Right renal cortex interstitium (tissue), 3 donors: ENCODE measurements at places on chromosomes 7 and 10. TPM values are rescaled to one million over a fixed set of nuclear protein-coding genes. Genes with fewer than 3 reads are reported as not detected.

DNA sequence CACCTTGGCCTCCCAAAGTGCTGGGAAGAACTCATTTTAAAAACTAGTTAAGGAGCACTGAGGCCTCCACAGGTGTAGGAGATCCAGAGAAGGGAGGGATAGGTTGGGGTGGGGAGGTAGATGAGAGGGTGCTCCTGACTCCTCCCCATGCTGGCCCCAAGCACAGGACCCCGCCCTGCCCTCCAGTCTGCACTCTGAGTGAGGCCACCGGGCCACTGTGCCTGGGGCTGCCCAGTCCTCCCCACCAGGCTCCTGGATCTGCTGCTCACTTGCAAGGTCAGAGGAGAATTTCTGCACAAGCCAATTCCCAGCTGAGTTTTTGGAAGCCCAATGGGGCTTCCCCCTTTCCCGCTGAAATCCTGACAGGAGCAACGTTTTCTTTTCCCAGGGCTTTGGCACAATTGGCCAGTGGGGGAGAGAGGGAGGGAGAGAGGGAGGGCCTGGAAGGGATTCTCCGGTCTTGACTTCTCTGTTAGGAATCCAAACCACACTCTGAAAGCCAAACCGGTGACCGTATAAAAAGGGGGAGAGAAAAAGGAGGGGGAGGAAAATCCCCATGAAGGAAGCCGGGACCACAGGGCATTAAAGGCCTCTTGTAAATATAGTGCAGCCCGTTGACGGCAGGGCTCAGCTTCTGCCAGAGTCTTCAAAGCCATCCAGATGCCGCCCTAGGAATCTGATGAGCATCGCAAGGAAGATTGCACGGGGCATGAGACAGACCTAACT lies 116.2 kb downstream of the SH3PXD2A start:
- no peak for DNase-seq

- no peak for DNase-seq
These were observed 411.8 kb downstream of the ARL4A start for GRCh38 chr7:13099154-13099795.

DNA sequence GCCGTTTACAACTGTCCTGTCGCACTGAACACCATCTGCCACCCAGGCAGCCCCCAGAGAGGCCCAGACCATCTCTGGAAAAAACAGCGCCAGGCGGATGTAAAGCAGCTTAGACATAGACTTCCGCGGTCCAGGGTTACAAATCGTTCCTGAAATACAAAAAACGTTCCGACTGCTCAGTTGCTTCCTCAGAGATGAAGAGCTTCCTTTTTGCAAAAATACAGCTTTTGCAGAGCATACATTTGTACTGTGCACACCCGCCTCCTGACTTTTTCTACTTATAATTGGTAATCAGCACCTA lies 11.4 kb downstream of the DAGLB start:
- DNase-seq, result no peak

- no peak for DNase-seq
These were observed 22.7 kb downstream of the SLC35G1 start for GRCh38 chr10:93916257-93917063.

DNA sequence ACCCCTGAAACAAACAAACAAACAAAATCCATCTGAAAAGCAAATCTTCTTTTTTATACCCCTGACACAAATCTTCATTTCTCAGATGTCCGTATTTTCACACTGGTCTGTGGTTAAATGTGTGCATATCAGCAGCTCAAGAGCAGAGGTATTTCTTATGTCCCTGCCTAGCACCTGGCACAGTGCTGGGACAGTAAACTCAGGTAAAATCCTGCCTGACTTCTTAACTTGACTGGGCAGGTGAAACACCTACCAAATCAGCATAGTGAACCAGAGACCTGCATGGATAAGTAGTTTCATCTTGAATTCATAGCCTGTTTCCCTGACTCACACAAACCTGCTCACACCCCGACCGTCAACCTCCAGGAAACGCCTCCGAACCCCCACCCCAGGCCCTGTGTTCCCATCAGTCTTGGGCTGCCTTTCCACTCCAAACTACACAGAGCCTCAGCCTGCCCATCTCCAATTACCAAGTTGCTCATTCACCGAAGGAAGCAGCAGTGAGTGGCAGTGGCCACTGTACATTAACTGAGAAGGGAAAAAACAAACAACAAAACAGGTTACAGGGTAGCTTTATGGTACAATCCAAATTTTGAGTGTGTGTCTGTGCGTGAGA lies 109.9 kb downstream of the HECTD2 start:
- DNase-seq, result no peak

Gene CYP3A4
- 0.22 TPM for polyA plus RNA-seq

- no peak for DNase-seq
These were observed 163.1 kb upstream of the NPVF start for GRCh38 chr7:25391295-25391861.

Gene CLEC5A
- 0.26 TPM for polyA plus RNA-seq

GRCh38 chr7:151987748-151988529 lies 31.7 kb downstream of the GALNTL5 start:
- no peak for DNase-seq

DNA sequence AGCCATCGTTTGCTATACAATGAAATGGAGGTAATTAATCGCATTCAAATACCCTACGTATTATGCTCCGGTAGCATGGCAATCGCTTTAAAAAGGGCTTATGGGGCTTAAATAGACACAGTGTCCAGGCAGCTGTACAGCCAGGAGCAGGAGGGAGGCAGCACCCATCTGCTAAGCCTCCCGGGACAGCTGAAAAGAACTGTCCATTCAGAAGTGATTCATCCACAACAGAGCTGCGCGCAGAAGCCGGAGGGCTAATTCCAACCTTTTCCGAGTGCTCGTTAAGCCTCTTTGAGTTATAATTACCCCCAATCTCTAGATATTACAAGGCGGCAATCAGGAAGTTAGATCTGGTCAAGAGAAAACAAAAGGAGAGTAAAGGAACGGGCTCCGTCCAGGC lies 58.3 kb downstream of the DPYSL4 start:
- DNase-seq, result no peak

Gene GPR15LG
- 0.76 TPM for polyA plus RNA-seq

DNA sequence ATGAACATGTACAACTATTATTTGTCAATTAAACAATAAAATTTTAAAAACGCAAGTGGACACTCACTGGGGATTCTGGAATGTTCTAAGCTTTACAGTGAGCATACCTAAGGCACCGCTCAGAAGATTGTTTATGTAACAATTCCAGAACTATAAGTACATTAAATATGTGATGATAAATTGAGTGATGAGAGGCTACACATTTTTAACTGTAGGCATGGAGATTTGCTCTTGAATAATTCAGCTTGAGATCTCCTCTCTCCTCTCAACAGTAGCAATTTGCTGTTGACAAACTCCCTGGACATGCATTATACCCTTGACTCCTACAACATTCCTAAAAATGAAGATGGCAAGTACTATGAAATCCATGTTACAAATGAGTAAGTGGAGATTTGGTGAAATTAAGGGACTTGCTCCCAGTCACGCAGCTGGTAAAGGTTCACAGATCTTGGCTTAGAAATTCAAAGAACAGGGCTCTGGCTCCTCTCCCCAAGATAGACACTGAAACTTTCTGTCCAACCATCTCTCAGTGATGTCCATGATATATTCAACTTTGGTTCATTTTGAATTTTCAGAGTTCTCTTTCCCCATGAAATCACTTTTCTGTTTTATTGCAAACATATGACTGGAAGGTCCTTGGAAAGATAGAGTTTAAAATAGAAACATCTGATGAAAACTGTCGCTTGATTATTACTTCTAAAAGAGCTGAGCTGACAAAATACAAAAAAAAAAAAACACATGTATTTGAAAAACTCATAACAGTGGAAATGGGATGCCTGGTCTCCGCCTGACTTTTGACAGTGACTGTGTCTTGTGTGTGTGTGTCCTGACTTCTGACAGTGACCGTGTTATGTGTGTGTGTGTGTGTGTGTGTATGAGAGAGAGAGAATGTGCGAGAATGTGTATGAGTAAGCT lies 488.3 kb downstream of the TNS3 start:
- DNase-seq, result no peak

DNA sequence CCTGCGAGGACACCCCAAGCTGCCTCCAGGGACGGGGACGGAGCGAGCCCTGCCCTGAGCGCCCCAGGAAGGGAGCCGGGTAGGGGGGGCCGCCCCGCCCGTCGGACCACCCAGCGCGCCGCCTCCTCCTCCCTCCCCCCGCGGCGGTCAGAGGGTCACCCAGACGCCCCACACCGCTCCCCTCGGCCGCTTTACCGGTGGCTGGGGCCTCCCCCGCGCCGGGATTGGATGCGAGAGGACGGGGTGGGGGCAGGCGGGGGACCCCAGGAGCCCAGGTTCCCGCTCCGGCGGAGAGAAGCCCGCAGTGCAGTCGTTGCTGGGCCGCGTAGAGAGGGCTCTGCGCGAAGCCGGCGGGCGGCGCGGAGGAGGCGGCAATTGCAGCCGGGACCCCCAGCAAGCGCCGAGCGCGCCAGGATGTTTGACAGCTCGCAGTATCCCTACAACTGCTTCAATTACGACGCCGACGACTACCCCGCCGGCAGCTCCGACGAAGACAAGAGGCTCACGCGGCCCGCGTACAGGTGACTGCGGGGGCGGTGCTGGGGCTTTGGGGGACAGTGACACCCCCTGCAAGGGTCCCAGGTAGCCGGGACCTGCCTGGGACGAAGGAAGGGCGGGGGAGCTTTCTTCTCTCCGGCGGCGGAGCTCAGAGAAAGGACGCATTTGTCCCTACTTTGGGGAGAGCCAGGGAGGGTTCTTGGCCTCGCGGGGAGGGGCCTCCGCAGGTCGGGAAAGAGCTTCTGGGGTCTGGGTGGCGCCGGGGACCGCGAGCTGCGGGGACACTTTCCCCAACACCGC lies at the start of gene FOXL3:
FOXL3 (plus strand) TSS at position 415 of the 798 bp plus-strand sequence; CDS start at position 415, 0 bp downstream.
- no peak for DNase-seq

DNA sequence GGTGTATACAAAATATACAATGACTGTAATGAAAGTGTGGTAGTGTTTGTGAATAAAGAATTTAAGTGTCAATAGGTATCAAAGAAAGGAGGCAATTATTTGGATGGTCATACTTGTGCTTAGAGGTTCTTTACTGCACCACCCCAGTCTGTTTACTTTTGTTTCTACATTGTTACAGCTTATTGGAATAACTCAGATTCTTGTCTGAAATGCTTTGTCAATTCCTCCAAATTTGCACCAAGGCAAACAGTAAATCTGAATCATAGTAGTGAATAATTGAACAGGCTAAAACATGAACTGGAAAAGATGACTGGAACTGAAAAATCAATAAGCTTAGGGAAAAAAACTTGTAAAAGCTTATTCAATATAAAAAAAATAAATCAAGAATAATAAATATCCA lies 319.2 kb downstream of the EXOC4 start:
- DNase-seq, result no peak

DNA sequence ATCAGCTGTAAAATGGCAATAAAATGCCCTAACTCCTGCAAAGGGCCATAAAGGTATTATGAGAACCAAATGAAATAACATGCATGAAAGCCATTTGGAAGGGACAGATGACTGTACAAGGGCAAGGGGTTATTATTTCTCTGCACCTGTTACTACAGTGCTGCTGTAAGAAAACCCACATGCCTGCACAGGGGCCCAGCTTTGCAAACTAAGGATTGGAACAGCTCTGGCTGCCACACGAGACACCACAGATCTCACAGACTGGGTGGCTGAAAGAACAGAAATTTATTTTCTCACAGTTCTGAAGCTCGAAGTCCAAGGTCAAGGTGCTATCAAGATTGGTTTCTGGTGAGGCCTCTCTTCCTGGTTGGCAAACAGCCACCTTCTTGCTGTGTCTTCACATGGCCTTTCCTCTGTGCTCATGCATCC lies 409.0 kb upstream of the NRP1 start:
- DNase-seq, result no peak

Gene CCDC3
- 13.3 TPM for polyA plus RNA-seq

Gene ARMH3
- 20.6 TPM for polyA plus RNA-seq

DNA sequence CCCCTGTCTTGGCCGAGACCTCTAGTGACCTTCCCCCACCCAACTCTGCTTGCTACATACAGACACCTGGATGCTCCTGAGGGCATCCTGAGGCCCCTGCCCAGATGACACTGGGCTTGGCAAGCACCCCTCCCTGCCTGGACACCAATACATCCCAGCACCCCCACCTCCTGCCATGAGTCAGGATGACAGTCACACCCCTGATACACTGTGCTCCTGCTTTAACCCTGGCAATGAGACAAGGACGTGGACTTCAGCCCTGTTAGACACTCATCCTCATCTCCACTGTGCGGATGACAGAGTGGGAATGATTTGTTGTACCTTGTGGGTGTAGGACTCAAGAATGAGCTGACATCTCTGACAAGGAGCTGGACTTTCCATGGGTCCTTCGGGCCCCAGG lies 186.3 kb upstream of the ADCY1 start:
- no peak for DNase-seq

Gene AKR1D1
- 0.07 TPM for polyA plus RNA-seq

GRCh38 chr7:34130558-34131295 lies 225.4 kb downstream of the BMPER start:
- no peak for DNase-seq
